ENCODE measurements at places on chromosomes 11 and 22.
A peak's percentile ranks its signal among the peaks of the same experiment; 100 is the strongest.

DNA sequence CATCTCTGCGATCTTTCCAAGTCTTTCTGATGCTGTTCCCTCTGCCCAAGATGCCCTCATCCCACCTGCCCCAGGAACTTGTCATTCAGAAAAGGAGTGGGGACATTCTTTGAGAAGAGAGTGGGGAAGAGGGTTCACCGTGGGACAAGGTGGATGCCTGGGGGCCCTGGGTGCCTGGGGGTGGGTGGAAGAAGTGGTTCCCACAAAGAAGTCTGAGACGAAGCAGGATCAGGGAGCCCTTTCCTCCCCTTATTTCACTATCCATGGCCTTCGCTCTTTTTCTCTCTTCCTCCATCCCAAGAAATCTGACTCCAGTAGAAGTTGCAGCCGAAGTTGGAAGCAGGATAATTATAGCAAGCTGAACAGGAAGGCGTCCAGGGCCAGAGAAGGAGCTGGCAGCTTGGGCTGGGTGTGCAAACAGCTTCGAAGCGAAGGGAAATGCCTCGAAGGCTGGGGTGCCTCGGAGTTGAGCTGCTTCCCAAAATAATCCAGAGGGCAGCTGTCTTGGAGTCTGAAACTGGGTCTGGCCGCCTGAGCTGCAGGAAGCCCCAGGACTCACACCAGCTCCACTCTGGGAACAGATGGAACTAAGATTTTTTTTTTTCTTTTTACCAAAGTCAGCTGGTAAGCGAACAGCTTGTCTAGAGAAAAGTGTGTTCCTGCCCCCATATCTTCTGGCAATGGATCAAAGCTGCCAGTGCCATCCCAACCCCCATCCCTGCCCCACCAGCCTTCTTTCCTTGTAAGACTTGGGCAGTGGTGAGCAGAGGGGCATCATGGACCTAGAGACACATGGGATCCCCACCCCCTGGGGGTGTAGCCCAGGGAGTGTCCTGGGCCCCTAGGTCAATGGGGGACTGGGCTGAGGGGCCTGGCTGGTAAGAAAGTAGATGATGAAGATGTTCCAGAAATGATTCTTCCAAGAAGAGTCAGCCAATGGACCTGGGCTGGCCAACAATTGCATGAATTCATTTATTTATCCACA is 31.5 kb downstream of the PARVG start:
- DNase-seq: no peak

DNA sequence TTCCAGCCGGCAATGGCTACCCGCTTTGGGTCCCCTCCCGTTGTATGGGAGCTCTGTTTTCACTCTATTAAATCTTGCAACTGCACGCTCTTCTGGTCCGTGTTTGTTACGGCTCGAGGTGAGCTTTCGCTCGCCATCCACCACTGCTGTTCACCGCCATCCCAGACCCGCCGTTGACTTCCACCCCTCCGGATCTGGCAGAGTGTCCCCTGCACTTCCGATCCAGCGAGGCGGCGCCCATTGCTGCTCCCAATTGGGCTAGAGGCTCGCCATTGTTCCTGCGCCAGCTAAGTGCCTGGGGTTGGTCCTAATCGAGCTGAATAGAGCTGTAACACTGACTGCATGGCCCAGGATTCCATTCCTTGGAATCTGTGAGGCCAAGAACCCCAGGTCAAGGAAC is 359.9 kb downstream of the CTTN start:
- no peak for DNase-seq

DNA sequence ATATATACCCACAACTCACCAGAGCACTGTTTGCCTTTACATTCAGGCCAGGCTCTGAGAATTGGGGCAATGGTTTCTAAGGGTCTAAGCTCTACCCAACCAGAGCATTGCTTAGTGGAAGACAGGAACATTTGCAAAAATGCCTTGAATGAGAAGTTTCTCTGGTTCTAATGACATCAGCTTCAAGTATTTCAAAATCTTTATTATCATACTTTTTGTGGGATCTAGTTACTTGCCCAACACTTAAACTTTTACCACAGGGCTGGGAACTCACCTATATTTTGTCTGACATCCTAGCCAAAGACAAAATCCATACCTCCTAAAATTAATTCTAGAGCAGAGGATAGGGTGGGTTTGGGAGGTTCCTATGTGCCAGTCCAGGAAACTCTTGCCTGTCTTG is 51.5 kb downstream of the INSC start:
- DNase-seq: no peak

- no peak for DNase-seq
Observed at GRCh38 chr22:34036931-34037330, 116.7 kb upstream of the LARGE1 start.

GRCh38 chr22:20218987-20219386 is 49.1 kb downstream of the RTN4R start:
- no peak for DNase-seq

DNA sequence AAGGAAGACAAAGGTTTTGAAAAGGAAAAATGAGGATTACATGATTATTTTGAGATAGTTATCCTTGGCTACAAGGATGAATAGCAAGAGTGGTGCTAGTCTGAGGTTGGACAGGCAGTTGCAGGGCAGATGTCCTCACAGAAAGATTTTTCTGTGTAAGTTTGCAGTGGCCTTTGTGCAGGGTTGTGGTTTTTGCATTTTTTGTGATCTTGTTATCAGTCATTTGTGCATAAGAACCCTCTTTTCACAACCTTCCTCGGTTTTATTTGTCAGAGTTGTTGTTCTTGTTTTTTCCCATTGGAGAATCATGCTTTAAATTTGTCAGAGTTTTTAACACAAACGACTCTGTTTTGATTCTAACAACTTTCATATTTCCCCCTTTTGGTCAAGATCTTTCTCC is 1.4 kb downstream of the CCDC134 start:
- no peak for DNase-seq

DNA sequence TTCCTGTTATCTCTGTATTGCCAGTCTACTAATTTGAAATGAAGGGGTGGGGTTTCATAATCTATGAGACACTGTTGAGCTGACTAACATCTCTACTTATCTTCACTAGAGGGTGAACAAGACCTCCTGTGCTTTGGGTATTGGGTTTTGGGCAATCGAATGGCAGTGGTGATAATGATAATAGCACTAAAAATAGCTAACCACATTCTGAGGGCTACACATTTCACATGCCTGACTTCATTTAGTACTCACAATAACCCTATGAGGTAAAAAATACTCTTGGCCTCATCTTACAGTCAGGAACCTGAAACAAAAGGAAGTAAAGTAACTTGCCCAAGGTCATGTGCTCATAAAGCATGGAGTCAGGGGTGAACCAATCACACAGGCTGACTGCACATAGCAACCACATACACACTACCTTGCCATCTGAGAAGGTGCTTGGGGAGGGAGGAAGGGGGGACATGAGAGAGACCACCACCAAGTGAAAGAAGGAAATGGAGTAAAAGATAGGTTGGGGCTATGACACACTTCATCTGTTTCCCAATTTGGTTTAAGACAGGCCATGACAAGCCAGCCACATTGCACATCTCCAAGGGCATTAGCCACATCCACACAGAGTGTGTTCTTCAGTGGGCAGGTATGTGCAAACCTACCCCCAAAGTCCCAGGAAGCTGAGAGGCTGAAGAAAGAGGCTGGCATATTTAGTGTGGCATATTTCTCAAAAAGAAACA is 387.6 kb upstream of the DDI1 start:
- no peak for DNase-seq

GRCh38 chr11:10499874-10500601 is 40.9 kb downstream of the RNF141 start:
- DNase-seq: no peak

- peak; percentile 76 for DNase-seq
Observed at GRCh38 chr11:64652586-64653387, 61.8 kb downstream of the SLC22A12 start.

DNA sequence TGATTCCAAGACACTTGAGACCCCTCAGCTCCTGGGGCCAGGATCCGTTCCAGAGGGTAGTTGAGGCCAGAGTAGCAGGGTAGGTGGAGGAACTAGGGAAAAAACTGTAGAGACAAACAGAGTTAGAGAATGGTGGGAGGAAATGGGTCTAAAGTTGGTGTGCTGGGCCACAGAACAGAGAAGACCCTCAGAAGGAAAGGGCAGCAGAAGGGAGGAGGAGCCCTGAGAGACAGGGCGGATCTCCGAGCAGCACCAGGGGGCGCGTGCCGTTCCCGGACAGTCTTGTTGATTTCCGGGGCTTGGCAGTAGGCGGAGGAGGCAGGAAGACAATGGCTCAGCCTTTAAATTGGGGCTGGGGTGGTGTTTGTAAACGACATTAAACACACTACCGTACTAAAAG is 2.4 kb upstream of the CECR2 start:
- DNase-seq: no peak

DNA sequence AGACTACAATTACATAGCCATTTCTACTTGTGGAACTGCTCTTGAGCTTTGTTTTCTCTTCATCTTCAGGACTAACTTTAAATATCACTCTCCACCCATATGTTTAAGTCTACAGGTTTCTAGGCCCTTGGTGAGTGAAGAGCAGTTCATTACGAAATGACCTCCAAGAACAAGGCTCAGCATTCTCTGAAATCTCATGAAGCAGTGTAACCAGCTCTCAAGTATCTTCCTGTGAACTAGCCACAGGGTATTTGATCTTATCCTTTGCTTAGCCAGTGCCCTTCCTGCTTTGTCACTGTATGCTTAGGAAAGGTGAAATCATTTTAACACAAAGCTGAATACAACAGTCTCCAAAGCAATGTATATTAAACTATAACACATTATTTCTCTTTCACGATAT is 20.4 kb upstream of the LYVE1 start:
- DNase-seq: no peak

DNA sequence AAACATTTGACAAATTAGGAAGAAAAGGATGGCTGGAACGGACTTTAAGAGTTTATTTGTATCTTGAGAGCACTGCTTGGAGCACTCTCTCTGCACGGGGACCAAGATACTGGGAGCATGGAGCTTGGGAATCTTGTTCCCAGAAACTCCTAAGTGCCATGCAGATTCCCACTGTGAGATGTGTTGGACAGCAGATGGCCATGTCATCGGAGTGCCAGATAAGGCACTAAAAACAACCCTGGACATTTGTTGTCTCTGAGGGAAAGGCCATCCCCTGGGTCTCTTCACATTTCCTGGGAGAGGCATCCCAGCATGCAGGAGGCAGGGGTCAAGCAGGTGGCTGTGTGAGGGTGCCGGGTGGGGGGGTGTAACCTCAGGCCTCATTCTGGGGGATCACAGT is 2.9 kb downstream of the KIRREL3 start:
- DNase-seq: no peak
